ENCODE measurements at places on chromosomes 13 and 19.

DNA sequence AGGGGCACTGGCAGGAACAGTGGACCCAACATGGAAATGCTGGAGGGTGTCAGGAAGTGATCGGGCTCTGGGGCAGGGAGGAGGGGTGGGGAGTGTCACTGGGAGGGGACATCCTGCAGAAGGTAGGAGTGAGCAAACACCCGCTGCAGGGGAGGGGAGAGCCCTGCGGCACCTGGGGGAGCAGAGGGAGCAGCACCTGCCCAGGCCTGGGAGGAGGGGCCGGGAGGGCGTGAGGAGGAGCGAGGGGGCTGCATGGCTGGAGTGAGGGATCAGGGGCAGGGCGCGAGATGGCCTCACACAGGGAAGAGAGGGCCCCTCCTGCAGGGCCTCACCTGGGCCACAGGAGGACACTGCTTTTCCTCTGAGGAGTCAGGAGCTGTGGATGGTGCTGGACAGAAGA lies 4.1 kb downstream of the KLK2 start:
- peak; percentile 40 for DNase-seq

DNA sequence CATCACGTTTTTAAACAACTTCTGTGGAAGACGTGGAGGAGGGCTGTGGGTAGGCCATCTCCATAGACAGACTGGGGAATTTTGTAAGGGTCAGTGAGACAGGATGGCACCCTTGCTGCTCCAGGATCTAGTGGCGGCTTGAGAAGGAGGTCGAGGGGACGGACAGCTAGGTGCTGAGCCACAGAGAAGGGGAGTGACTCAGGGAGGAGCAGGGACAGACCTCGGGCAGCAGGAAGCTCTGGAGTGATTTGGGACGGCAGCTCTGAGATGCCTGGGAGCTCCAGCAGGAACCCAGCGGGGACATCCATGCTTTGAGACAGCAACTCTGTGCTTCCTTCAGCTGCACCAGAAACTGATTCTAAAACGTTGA lies 169.1 kb upstream of the SOX1 start:
- no peak for DNase-seq

GRCh38 chr13:99217461-99218110 lies 16.9 kb downstream of the UBAC2 start:
- no peak for DNase-seq

- peak; percentile 29 for DNase-seq
These were observed 4.8 kb downstream of the PPP6R1 start for GRCh38 chr19:55253842-55254624.

DNA sequence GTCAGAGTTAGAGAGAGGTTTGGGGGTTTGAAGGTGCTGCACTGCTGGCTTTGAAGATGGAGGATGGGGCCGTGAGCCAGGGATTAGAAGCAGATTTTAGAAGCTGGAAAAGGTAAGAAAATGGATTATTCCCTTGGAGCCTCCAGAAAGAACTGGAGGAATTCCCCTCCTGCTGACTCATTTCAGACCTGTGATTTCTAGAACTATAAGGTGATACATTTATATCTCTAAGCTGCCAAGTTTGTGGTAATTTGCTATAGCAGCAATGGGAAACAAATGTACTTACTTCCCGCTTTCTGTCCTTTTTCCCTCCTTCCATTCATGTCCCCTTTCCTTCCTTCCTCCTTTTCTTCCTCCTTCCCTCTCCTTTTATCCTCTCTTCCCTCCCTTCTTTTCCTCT lies 78.5 kb upstream of the PCDH8 start:
- DNase-seq, result no peak

GRCh38 chr13:36764957-36765356 lies 54.1 kb upstream of the RFXAP start:
- no peak for DNase-seq

- DNase-seq, result no peak
These were observed 850.9 kb upstream of the PCDH9 start for GRCh38 chr13:68081061-68081460.

- no peak for DNase-seq
These were observed 33.3 kb upstream of the SPATA13 start for GRCh38 chr13:24127116-24127631.

DNA sequence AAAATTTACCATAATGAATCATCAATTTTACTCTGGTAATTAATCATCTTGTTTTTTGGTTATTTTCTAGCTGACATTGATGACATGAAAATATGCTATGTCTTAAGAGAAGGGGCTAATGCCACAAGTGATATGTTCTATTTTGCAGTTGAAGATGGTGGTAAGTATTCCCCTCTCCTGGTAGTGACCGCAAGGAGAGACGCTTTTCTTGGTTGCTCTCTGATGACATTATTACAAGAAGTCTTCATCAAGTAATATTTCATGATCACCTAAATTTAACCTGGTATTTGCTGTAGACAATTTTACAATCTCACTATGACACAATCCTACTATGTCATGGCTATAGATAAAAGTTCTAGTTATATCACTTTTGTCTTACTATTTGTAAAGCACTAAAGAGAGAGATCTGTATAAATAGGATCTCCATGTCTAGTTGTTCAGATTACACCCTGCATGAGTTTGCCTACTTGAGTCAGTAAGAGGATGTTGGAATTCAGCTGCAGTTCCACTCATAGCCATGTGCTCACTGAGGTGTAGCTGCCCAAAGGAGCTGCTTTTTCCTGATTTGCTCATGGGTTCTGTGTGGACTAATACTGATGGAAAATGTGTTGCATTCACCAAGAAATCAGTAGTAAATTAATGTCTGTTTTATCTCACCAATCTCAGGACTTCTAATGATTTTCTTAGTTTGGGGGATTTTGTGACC lies 10.9 kb downstream of the FREM2 start:
- no peak for DNase-seq

GRCh38 chr13:60572003-60572798 lies 175.2 kb downstream of the TDRD3 start:
- DNase-seq, result peak; percentile 9

GRCh38 chr19:49421039-49421877 lies 2.0 kb downstream of the PTH2 start:
- DNase-seq, result peak; percentile 85

DNA sequence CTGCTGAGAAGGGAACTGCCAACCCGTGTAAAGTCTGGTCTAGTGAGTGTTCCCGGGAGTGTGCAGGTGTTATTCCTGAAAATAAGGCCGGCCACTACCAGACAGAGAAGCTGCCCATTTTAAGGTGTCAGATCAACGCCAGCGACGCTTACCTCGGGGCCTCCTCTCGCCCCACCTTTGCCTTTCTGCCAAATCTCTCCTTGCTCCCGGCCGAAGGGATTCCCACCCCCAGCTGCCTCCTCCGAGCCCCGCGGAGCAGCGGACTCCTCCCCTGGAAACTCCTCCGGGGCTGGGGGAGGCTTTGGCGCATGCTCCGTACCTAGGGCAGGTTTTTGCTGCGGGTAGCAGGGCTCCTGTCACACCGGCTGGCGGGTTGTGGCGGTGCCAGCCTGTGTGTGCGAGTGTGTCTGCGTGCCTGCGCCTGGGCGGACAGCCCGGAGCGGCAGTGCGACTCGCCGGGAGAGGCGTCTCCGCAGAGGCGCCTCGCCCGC lies at the start of gene HS6ST3:
TSS of gene HS6ST3 (plus strand) at position 359 of the 491 bp plus-strand sequence.
- peak; percentile 83 for DNase-seq

GRCh38 chr13:24632382-24633121 lies 47.7 kb upstream of the ATP12A start:
- no peak for DNase-seq

- peak; percentile 46 for DNase-seq
These were observed 959 bp downstream of the PDS5B start for GRCh38 chr13:32587011-32587810.

DNA sequence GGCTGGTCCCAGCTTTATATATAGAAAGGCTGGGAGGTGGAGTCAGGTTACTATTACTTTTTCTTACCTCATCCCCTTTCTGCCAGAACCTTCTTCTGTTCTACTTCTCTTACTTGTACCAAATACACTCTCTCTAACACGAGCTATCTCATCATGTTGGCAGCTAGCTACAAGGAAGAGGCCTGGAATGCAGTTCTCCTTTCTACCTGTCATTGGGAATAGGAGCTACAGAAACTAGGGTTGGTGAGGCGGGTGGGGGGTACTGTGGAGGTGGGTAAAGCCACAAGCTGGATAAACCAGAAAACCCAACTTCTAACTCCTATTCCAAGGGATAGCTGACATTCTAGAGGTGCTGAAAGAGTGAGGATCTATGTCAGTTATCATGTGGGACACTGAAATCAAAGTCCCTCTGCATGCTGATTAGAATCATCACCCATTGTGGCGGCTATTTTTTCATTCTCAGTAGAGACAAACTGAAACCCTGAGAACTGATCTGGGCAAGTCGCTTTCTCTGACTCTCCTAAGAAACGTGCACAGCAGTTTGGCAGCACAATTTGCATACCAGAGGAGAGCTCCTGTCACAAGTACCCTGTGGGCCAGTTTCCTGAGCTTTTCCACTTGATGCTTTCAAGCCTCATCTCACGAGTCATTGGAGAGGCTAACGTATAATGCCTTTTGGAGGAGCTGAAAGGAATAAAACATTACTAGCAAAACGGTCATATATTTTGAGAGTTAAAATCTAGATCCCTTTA lies 358.1 kb downstream of the ENOX1 start:
- DNase-seq, result no peak

DNA sequence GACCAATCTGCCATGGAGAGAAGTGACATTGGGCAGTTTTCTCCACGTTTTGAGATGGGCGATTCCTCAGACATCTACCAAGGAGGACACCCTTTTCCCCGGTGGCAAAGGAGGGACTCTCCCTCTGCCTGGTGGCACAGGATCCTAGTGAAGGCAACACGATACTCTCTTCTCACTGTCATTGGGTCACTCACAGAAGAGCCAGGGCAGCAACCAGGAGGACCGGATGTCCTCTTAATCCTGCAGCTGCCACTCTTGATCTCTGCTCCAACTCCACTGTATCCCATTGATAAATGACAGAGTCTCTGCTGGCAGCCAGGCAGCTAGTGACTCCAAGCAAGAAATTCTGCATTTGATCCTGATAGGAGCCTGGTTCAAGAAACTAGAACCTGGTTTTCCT lies 42.2 kb downstream of the COL4A2 start:
- no peak for DNase-seq

DNA sequence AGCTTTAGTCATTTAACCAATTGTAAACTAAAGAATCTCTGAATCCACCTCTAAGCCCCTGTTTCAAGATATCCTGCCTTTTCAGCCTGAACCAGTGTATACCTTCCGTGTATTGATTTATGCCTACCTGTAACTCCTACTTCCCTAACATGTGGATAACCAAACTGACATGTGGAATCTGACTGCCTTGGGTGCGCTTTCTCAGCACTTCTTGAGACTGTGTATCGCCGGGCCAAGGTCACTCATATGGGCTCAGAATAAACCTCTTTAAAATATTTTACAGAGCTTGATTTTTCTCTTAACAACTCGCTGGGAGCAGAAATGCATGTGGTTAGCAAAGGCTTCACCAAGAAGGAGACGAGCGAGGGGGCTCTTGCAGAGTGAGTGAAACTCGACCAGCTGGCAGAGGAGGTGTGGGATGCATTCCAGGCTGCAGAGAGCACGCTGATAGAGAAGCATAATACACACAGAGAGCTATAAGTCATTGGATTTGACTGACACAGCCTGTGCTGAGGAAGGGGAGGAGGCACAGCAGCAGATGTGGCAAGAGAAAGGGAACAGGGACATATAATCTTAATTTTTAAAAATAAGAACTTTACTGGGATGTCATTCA lies 268.2 kb upstream of the MAB21L1 start:
- DNase-seq, result no peak

DNA sequence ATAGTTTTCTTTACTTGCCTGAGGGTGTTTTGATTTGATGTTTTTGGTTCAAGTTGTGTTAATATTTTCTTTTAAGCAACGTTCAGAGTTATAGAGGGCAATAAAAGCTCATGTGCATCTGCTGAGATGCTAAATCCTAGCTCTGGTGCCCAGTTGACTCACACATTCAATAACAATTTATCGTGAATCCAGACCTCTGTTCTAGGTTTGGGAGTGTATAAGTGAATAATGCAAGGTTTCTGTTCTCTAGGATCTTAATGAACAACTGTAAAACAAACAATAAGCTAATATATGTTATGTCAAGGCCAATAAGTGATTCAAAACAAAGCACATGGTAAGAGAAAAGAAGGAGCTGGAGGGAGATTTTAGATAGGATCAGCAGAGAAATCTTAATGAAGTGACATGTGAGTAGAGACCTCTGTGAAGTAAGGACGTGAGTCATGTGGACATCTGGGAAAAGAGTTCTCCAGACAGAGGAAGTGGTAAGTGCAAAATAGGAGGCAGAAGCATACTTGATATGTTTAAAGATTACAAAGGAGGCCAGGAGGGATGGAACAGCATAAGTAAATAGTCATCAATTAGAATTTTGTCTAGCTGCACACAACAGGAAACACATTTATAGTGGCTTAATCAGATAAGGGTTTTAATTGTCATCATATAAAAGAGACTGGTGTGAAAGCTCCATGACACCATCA lies 278.5 kb upstream of the HTR2A start:
- DNase-seq, result no peak

DNA sequence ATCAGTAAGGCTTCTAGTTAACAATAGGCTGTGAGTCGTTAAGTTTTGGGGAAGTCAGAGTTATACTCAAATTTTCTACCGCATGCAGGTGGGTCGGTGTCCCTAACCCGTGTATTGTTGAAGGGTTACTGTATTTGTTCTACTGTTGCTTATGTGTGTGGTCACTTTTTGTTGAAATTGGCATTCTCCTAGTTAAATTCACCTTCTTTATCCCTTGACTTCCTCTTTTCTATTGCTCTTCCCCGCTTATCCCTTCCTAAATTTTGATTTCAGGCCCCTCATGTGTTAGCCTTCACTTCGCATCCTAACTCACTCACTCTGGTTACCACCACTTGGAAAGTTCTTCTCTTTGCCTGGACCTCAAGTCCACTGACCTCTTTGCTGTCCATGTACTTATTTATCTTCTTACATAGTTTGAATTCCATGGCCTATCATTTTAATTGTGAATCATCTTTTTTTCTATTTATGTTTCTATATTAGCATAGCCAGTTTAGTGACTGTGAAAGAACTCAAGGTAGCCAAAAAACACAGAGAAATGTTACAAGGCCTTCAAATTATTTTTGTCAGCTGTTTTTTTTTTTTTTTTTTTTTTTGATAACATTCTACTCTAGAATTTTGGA lies 52.9 kb downstream of the NDFIP2 start:
- DNase-seq, result no peak

- no peak for DNase-seq
These were observed 242.6 kb upstream of the IRS2 start for GRCh38 chr13:110028838-110029621.

DNA sequence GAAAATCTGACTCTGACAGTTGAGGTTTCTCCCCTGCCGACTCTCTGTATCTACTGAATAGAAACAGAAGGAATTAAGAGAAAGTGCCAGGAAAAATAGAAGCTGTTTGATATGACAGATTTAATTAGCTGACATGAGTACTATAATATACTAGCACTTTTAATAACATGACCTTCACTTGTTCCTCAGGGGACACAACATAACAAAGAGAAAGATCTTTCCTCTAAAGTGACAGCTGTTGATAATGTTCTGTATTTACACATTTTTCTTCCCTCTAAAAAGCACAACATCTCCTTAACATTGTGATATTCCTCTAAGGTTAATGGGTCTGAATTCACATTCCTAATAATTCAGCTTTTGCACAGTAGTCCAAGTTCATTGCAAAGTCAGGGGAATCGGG lies 1136.0 kb downstream of the PCDH17 start:
- DNase-seq, result no peak

GRCh38 chr13:77480066-77480465 lies 55.4 kb upstream of the SCEL start:
- DNase-seq, result no peak

Measured in NCI-H345 (cell line).